Upper lobe of left lung (tissue), 6 donors: ENCODE measurements at places on chromosomes 12 and 14. TPM values are rescaled to one million over a fixed set of nuclear protein-coding genes. Genes with fewer than 3 reads are reported as not detected.

DNA sequence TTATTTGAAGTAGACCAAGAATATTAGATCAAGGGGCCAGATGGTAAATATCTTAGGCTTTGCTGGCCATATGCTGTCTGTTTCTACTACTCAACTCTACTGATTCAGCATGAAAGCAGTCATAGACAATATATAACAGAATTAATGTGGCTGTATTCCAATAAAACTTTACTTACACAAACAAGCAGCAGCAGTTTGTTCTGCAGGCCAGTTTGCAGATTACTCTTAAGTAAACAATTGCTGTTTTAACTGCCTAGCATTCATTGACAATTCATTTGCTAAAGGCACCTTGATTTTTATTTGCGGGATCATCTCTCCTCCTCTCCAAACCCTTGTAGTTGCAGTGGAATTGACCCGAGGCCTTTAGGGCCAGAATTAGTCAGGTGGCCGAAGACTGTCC, 94.1 kb upstream of the GARIN6 start:
- DNase-seq = no peak

Gene CFAP54
- 48.8 TPM for total RNA-seq

Gene IFI27L2
- 69.0 TPM for total RNA-seq

DNA sequence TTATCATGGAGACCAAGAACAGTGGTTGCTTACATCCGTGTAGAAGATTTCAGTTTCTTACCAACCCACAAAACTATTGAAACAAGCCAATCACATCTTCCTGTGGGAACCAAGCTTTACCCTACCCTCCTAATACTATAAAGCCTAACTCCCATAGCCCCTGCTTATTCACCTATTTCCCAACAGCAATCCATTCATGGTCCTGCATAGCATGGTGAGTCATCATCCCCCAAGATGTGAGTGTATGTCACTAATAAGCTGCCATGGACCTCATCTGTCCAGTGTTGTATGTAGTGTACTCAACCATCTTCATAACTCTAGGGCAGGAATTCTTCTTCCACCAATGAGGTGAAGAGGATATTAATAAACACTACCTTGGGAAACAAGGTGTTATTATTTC, 1620.4 kb upstream of the FLRT2 start:
- DNase-seq = no peak

DNA sequence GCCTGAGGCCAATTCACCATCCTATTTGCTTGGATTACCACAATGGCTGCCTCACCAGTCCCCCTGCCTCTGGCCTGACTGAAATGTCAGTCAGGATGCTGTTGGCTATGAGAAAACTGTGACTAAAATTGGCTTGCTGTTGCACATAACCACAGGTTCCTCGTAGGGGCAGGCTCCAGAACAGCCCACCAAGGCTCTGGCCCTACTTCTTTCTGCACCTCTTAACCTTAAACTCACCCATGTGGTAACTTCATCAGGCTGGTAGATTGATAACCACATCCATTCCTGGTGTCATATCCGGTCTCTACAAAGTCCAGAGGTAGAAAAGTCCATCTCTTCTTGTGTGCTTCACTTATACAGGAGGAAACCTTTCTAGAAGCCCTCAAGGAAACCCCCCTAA, 172.4 kb upstream of the PLXNC1 start:
- no peak for DNase-seq
